ENCODE measurements at places on chromosomes 16 and 17.

GRCh38 chr16:73010150-73010676, 37.7 kb downstream of the ZFHX3 start:
- no peak for DNase-seq

DNA sequence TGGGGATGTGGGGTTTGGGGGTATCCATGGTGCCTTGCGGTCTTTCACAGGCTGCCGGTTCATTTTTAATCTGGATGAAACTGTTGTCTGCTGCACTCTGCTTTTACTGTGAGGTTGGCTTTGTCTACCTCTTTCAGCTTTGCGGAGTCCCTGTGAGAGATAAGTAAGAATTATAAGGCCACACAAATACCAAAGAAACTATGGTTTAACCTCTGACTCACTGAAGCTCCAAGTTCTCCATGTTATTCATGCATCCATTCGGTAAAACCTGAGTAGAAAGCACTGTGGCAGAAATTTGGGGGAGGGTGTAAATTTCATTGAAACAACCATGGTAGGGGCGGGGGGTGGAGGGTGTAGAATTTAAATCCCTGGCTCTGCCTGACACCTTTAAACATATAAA, 30.5 kb downstream of the KIAA0753 start:
- no peak for DNase-seq

DNA sequence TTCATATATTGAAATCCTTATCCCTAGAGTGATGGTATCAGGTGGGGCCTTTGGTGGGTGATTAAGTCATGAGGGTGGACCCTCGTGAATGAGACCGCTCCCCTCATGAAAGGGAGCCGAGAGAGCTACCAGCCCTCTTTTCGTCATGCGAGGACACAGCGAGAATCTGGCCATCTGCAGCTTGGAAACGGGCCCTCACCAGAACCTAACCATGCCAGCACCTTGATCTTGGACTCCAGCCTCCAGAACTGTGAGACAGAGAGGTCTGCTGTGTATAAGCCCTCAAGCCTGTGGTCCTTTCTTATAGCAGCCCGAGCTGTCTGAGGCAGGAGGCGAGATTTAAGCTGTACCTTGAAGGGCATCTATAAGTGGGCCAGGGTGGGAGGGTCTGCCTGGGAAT, 23.7 kb upstream of the ACSF3 start:
- DNase-seq = no peak

DNA sequence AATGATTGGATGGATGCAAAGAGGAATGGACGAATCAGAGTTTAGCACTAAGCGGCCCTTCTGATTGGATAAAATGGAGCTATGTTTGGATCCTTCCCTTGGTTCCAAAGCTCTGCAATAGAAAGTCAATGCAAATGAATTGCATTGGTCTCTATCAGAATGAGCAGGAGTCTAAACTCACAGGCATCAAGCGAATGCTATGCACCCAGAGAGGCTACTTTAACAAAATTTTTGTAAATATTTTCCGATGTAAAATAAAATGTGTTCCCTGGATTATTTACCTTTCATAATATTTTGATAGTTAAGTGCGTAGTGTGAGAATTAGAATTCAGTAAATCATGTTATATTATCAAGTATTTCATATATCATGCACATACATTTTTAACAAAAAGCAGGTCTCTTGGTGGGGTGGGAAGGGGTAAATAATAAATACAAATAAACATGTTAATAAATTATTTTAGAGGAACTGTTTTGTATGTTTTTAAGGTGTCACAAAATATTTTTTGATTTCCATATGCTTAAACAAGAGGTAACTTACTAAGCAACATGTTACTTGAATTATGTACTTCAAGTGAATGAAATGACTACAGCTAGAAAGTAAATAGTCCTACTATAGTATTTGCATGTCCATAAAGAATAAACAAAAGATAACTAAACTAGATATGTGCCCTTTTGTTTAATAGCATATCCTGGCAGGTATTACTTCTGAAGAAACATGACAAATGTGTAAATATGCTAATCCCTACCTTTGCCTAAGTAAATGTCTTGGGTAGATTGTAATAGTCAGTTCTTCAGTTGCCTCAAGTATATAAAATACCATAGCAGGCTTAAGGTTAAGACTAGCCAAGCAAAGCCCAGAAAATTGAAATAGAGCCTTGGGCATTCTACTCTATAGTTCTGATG, 4.4 kb upstream of the UNK start:
- DNase-seq = no peak

- no peak for DNase-seq
Measured at GRCh38 chr17:72456075-72456474, 335.3 kb downstream of the SOX9 start.

DNA sequence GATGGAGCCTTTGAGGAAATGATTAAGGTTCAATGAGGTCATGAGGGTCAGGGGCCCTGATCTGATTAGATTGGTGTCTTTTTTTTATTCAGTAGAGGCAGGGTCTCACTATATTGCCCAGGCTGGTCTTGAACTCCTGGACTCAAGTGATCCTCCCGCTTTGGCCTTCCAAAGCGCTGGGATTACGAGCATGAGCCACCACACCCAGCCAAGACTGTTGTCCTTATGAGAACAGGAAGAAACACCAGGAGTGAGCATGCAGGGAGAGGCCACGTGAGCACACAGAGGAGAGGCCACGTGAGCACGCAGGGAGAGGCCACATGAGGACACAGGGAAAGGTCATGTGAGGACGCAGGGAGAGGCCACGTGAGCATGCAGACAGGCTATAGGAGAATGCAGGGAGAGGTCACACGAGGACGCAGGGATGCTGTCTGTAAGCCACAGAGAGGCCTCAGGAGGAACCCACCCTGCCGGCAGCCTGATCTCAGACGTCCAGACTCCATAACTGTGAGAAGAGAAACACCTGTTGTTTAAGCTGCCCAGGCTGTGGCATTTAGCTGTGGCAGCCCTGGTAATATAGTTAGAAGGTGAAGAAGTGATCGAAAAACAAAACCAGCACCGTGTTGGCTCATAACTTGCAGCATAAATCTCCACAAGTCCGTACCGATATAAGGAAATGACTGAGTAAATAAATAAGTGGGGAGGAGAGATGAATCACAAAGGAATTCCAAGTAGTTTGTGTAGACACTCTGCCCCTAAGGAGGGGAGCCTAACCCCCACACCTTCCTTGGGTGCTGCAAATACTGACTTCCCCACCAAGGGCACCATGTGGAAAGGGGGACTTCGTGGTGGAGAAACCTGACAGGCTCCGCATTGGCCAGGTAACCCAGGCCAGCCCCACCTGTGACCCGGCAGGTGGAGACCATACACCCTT, 14.6 kb upstream of the CSNK1D start:
- no peak for DNase-seq

DNA sequence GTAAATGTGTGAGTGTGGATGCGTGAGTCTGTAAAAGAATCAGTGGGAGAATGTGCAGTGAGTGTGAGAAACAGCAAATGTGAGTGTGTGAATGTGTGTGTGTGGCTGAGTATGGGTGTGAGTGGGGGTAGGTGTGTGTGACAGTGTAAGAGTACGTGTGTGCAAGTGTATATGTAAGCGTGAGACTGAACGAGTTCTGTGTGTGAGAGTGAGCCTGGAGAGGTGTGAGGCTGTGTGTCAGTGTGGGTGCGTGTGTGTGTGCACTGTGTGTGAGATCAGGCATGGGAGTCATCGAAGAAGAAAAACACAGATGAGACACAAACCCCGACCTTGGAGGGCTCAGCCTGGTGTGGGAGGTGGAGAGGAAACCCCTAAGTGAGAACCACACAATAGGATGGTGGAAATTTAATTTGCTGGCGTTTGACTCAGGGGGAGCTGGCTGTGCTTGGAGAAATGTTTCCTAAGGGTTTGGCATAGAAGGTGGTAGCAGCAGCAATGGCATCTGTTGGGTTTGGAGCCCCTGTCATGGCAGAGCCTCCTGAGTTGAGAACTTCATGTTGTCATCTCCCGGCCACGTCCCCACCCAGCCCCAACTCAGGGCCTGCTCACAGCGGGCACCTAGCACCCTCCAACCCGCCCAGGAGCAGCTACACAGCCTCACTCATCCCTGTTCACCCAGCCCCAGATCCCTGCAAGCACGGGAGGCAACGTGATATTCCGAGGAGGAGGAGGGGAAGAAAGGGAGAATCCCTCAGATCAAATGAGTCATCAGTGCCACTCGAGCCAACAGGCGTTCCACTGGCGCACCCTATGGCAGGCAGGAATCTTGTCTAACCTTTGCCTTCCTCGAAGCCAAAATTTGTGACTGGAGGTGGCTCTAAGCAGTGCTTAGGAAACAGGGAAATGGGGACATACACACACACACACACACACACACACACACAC, 14.3 kb upstream of the NUBP1 start:
- DNase-seq = no peak

DNA sequence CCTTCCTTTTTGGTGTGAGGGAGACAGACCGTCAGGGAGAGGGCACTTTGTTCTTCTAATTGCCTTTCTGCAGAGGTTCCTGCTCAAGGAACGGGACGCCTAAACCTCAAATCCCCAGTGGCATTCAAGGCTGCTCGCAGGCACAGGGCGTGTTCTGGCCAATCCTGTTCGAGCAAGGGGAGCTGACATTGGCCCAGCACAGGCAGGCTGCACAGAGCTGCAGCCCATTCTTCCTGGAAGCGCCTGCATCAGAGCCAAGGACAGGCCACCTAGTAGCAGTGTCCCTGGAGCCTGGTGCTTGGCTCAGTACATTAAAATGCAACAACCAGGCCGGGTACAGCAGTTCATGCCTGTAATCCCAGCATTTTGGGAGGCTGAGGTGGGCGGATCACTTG, 72.2 kb upstream of the CREBBP start:
- no peak for DNase-seq

GRCh38 chr16:56300891-56301850, 109.9 kb downstream of the GNAO1 start:
- DNase-seq = no peak

DNA sequence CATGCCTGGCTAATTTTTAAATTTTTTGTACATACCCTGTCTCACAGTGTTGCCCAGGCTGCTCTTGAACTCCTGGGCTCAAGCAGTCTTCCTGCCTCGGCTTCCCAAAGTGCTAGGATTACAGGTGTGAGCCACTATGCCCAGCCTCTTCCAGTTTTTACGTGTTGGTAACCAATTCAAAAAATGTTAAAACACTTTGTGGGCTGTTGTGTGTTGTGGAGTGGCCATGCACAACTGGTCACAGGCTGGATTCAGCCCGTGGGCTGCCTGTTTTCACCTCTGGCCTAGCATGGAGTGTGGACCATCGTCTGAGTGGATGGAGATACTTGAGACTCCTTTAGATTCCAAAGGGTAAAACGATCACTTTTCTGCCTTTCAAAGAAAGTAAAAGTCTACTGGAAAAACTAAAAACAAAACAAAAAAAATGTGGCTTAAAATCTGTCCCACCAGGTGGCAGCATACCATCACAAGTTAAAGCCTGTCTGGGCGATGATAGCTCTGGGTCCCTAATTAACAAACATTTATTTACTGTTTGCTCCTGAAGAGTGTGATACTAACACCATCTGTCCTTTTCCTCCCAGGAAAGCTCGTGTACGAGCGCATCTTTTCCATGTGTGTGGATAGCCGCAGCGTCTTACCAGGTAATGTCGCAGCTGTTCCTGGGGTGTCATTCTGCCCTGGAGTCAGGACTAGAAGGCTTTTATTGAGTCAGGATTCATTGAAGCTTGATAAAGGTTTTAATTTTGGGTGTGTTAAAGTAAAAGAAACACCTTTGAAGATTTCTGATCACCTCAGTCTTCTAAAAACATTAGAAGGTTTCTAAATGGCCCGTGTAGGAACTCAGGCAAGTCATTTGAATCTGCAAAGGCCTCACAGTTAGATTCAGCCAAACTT, 45.8 kb downstream of the VPS35L start:
- no peak for DNase-seq

DNA sequence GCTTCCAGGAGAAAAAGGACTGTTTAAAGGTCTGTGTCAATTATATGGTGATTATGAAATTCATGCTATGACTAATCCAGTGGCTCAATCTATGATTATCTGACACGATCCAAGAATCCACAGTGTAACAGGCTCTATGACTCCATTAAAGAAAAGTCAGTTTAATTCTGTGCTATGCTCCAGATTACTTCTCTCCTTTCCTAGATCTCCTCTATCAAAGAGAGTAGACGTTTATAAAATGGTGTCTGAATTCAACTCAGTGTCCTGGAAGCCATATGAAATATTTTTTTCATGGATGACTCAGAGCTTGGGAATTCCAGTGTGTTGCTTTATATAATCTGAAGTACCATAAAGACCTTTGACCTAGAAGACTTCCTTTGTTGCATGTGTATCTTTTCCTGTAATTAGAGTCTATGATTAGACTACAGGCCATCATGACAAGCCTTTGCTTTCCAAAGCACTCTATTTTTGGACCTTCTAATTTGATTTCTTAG, 27.0 kb upstream of the NF1 start:
- no peak for DNase-seq

GRCh38 chr17:44804302-44805089, 25.6 kb downstream of the GJC1 start:
- DNase-seq = no peak

GRCh38 chr16:29697391-29697790, 18.4 kb downstream of the QPRT start:
- DNase-seq = no peak

Measured in stimulated activated CD4-positive, alpha-beta T cell treated with anti-CD3 and anti-CD28 coated beads, TNF-alpha, amount 100 ng/mL, for 48 hours (primary cell).